ENCODE measurements at places on chromosomes 4 and X.

- DNase-seq, result peak; percentile 83
These were observed 32.9 kb upstream of the TET2 start for GRCh38 chr4:105113800-105114199.

DNA sequence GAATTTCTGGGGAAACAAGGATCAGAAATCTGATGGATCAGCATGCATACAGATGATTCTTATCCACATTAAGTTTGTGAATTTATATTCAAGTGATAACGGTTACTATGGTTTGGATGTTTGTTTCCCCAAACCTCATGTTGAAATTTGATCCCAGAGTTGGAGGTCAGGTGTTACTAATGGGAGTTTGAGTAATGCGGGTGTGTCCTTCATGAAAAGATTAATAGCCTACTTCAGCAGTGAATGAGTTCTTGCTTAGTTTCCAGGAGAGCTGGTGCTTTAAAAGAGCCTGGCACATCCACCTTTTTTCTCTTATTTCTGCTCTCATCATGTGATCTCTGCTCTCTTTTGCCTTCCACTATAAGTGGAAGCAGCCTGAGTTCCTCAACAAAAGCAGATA lies 712.4 kb downstream of the IL1RAPL1 start:
- DNase-seq, result no peak

- DNase-seq, result no peak
These were observed 295.0 kb upstream of the NR3C2 start for GRCh38 chr4:148737061-148737770.

GRCh38 chr4:182749667-182750167 lies 167.5 kb downstream of the DCTD start:
- DNase-seq, result no peak

DNA sequence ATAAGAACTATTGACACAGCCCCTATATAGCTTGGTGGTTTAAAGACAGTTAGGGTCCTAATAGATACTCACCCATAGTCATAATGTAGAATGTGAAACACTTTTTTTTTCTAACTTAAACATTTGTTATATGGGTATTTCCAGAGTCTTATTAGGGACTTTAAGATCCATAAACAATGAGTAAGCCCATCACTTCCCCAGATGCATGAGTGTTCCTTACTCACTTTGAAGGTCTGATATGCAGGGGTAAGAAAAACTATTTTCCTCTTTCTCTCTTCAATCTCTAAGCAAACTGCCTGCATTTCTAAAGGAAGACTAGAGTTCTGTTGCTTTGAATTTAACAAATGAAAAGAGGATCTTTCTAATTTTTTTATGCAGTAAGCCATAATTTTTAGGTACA lies 443.6 kb upstream of the PITX2 start:
- DNase-seq, result no peak

DNA sequence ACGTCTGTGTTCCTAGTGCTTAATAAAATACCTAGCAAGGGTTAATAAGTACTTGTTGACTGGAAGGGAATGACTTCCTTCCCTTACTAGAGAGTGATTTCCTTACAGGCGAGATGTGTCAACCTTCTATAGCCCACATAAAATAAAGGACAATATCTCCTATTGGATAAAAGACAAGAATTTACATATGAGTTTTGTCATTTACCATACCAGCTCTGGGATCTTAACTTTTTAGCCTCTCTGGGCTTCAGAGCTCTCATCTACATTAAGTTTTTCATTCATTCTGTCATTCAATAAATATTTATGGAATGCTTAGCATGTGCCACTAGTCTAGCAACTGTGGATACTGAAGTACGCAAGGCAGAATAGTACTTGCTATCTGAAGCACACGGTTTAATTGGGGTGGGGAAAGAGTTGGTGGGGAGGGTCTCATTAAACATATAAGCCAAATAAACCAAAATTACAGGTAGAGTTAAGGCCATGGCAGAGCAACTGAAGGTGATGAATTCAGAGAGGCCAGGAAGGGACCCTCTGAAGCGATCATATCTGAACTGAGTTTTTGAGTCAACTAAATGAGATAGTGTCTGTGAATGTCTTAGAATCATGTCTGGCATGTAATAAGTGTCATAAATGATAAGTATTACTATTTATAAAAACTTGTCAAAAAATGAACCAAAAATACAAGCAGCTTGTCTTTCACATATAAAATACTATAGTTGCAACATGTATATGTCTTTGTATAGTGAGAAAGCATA lies 91.6 kb upstream of the BMP2K start:
- DNase-seq, result no peak

DNA sequence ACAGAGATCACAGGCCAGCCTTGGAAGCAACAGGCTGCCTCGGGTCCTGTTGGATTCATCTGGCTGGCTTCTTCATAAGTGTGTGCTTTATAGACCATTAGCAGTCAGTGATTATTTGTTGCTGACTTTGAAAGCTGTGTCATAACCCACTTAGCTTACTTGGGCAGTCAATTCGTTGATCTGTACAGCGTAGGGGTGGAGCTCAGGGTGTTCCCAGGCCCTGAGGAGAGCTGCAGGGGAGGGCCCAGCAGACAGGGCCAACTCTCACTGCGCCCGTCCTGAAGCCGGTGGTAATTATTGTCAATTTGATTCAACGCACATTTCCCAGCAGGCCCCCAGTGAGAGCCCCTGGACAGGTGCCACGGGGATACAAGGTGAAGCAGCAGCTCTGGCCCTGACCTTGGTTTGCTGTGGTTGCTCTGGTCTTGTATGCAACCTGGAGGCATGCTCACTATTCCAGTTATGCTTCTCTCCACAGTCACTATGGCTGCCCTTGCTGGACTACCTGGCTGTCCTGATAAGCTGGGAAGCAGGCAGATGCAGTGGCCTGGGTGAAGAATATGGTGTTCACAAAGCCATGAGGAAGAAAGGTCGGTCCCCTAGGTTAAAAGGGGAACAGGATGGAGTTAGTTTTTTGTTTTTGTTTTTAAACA lies 40.1 kb upstream of the HMGB3 start:
- DNase-seq, result no peak

Data from Kasumi-1 (cell line).